ENCODE measurements at places on chromosomes 7 and 10.

GRCh38 chr7:110573862-110574528 is 516.9 kb upstream of the LRRN3 start:
- no peak for DNase-seq

GRCh38 chr10:132946806-132947546 is 4.6 kb upstream of the CFAP46 start:
- no peak for DNase-seq

DNA sequence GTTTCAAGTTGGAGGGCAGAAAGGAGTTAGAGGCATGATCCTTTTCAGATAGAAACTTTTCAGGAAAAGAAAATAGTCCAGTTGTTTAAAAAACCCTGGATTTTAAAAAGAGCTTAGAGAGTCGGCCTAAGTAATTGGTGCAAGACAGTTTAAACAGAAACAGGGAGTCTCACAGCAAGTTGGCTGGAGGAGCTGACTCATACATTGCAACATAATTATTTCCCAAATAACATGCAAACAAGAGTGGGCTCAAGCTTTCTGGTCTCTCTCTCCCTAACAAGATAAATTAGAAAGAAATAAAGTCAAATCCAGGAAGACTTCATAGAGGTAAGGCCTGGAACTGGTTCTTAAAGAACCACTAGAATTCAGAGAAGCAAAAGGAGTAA is 100.3 kb upstream of the AGBL3 start:
- no peak for DNase-seq

DNA sequence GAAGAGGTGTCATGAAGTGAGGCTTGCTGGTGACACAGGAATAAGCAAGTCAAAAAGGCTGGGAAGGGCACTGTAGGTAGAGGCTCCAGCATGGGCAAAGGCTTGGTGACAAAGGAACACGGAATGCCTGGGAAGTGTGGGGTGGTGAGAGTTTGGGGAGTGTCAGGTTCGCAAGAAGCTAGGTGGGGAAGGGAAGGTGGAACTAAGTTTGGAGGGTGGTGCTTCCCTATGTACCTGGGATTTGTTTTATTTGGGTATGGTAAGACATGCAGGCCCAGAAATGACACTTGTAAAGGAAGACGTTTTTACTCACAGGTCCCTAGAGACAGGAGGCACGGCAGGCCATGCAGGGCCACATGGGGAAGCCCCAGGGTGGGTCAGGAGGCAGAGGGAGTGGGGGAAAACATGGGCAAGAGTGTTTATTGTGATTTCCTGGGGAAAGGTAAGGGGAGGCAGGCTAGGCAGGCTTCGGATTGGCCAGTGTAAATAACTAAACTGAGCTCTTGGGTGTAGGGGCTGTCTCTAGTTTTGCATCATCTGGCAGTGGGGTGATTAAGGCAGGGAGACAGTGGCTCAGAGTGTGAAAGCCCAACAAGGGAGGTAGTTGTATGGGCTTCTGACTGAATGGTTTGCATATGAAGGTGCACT is 52.1 kb downstream of the SH2D4B start:
- no peak for DNase-seq

DNA sequence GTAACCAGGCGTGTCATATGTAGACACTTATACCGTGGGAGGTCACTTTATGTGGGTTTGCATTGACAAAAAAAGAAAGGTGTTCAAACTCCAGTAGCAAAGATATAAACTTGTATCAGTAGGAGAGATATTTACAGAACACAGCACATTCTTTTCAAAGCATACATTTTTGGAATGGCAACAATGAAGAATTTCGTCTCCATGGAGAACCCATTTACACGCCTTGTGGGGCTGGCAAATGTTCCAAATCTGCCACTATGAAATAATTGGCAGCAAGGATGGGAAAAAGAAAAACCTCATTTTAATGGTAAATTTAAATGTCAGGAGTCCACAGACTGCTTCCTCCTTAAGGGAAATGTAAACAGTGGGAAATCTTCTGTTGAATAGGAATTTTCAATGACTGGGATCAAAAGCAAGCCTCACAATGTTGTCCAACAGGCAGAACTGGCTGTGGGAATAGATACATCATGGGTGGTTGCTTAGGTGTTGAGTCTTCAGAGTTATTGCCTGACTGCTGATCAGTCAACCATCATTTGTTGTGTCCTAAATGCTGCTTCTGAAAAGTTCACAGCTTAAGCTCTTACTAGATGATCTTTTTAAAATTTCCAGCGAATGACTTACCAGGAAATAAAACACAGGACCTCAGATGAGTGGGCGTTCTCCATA is 256.6 kb upstream of the SEMA3C start:
- no peak for DNase-seq

- DNase-seq, result no peak
These were observed 1305.4 kb upstream of the SORCS1 start for GRCh38 chr10:108469940-108470339.

DNA sequence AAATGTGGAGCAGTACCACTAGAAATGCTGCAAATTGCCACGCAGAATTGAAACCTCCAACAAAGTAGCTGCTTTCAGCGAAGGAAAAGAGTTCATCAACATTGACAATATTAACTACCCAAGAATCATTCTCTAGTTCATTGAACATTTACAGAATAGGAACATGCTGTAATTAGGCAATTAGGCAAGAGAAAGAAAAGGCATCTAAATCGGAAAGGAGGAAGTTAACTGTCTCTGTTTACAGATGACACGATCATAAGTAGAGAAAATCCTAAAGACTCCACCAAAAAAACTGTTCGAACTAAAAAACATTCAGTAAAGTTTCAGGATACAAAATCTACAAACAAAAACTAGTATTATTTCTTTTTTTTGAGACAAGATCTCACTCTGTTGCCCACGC is 8.9 kb upstream of the PKD1L1 start:
- no peak for DNase-seq

GRCh38 chr10:32687546-32687945 is 241.6 kb downstream of the CCDC7 start:
- no peak for DNase-seq

DNA sequence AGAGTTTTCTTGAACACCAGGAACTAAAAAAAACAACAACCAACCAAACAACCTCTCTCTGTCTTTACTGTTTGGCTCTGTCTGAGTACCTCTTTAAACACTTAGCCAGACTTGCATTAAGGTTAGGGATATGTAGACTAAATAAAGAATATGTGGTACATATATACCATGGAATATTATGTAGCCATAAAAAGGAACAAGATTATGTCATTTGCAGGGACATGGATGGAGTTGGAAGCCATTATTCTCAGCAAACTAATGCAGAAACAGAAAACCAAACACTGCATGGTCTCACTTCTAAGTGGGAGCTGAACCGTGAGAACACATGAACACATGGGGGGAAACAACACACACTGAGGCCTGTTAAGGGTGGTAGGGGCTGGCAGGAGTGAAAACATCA is 116.0 kb upstream of the ANTXRL start:
- no peak for DNase-seq

DNA sequence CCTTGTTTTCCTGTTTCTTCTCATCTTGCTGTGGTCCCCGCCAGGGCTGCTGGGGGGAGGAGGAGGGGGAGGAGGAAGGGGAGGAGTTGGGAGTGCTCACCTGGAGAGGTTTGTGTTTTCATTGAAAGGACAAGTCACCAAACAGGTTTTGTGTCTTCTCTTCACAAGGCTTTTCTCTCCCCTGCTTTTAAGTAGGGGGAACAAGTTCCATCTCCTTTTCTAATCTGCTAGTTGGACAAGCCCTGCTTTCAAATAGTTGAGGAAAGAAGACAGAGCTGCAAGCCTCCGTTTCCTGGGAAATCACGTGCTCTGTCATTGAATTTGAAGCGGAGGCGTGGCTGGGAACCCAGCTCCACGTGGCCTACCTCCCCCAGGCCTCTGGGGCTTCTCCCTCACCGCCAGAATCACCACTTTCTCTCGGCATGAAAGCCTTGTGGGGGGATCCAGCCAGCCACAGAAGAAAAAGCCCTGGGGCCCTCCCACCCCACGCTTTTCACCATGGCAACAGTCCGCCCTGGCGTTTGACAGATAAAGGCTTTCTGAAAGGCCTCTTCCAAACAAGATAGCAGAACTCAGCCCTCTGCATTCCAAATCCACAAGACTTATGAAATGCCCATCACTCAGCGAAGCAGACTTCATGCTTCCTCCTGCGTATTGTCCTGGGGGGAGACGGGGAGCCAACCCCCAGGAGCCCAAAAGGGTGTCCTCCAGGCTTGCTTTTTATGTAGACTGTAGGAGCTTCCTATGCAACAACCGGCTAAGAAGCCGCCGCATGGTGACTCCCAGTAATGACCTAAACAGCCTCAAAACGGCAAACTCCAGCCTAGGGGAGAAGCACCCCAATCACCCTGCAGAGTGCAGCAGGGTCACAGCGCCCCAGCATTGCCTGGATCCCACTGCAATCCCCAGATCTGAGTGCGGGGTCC is 51.7 kb downstream of the PROSER2 start:
- DNase-seq, result peak; percentile 20

DNA sequence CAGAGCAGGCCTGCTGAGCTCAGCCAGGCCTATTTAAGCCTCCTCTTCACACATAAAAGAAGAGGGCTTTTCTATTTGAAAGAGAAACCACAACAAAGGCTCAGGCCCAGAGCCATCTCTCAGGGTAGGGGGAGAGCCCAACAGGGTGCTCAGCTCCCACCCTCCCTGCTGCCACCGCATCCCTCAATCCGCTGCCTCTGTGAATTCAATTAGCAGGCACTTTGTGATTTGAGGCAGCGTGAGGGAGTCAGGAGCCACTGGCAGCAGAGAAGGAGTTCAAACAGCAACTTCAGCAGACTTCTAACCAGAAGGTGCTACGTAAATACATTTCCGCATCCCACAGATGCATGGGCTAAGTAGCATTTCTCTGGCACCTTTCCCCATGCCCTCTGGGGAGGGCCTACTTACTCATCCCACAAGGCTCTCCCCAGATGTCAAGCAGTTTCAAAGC is 45.2 kb downstream of the LRRC20 start:
- no peak for DNase-seq

DNA sequence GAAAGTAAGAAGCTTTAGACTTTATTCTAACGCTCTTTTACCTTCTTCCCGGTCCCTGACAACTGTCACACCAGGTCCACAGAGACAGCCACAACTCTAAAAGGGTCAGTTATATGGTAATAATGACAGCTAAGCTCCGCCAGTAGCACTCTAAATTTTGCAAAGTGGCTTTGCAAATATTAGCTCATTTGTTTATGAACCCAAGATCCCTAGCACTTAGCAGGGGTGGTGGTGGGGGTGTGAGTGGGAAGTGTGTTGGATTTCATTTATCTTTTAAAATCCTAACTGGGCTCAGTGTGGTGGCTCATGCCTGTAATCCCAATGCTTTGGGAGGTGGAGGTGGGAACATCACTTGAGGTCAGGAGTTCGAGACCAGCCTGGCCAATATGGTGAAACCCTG is 34.8 kb upstream of the SDK1 start:
- no peak for DNase-seq

DNA sequence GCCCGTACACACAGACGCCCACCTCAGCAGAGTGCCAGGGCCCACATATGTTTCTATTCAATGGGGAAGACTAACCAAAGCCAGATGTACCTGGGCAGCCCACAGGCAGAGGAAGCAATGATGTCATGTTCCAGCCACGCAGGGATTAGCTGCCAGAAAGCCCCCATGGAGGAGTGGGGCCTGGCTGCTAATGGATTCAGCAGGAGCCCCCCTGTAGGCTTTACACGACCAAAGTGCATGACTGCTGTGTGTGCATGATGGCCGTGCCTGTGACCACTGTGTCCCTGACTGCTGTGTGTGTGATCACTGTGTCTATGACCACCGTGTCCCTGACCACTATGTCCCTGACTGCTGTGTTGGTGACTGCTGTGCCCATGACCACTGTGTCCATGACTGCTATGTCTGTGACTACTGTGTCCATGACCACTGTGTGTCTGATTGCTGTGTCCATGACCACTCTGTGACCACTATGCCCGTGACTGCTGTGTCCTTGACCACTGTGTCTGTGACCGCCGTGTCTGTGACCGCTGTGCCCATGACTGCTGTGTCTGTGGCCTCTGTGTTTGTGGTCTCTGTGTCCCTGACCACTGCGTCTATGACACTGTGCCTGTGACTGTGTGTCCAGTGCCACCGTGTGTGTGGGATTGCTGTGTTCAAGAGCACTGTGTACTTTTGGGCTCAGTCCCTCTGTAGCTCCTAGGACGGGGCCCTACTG is 409.3 kb downstream of the RPS24 start:
- DNase-seq, result no peak

GRCh38 chr7:84999450-84999849 is 187.4 kb downstream of the SEMA3D start:
- DNase-seq, result no peak

- no peak for DNase-seq
These were observed 595.9 kb upstream of the AUTS2 start for GRCh38 chr7:69002416-69002815.

DNA sequence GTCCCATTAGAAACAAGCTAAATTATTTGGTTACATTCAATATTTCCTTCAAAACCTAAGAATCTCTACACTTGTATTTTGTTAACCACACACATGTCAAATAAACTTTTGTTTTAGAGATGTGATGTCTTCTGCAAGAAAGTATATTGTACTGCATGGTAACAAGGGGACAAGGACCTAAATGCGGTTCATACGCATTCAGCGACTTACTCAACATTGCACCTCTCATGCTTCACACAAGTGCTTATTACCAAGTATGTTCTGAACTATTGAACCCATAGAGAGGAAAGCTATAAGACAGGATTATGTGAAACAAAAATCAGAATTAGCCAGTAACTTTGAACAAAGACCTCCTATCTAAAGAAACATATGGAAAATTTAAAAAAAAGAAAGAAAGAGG is 68.3 kb downstream of the CREB5 start:
- no peak for DNase-seq

DNA sequence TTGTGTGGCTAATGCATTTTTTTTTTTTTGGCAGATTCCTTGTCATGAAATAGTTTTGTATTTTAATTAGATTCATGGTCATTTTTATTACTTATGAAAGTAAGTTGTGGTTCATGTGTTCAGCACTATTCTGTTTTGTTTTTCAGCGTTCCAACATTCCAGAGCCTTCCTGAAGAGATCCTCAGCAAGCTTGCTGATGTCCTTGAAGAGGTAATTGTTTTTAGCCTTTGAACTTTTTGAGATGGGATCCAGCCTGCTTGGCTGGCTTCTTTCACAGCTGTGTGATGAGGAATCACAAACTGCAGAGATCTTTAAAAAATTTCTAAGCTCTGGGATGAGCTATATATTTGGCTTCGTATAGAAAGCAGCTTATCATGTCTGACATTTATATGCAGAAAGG is 208.0 kb upstream of the CSTF2T start:
- no peak for DNase-seq

DNA sequence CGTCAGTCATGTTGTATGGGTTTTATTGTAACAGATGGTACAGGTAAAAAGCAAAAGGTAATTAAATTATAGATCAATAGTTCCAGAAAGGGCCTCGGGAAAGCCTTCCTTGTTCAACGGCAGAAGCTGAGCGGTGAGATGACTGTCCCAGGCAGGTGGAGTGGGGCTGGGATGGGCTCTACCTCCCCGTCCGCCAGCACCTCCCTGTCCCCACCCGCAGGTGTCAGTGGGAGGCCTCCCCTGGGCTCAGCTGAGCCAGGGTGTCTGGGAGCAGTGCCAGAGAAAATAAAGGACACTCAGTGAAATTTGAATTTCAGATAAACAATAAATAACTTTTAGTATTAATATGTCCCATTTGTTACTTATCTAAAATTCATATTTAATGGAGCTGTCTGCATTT is 58.9 kb downstream of the CLRN3 start:
- DNase-seq, result no peak

All from T-helper 2 cell treated with Interferon-gamma antibody and Interleukin-4, amounts not matched to agents 5 μg/mL and 100 μg/mL, for 36 hours (primary cell).